ENCODE measurements at places on chromosomes 7 and 10.
A peak's percentile ranks its signal among the peaks of the same experiment; 100 is the strongest.

DNA sequence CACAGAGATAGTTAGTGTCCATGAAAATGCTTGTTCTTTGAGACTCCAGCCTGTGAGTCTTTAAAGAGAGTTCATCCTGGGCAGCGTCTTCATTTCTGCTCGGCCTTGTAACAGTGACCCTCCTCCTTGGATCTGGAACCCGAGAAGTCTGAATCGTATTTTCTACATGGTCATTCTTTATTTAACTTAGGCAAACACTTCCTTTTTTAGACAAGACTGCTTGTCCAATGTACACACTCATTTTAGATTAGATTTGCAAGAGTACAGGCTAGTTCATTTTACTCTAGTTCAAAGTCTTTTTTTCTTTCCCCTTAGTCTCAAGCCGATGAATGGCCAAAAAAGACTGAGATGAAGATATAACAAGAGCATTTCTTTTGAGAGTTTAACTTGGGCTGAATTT is 133.5 kb downstream of the CHN2 start:
- no peak for DNase-seq

GRCh38 chr10:45418849-45419675 is 45.0 kb downstream of the ALOX5 start:
- peak; percentile 57 for DNase-seq

- no peak for DNase-seq
These were observed 37.3 kb downstream of the SHH start for GRCh38 chr7:155774947-155775346.

GRCh38 chr7:81607987-81608386 is 161.9 kb downstream of the HGF start:
- no peak for DNase-seq

- DNase-seq: no peak
These were observed 236.9 kb downstream of the SLC25A13 start for GRCh38 chr7:96084881-96085553.

DNA sequence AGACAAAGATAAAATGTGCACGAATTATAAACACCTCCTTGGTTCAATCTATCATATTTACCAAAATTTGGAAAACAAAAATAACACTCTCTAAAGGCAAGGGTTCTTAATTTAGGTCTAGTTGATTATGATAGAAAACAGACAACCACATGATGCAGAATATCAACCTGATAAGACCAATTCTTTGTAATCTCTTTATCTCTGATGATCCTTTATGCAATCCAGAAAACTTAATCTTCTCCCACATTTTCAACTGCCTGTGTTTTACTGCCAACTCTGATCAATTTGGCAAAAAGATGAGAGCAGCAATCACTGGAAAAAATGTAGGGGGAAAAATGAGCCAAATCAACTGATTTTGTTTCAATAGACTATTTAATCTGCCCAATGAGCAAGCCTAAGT is 148.5 kb downstream of the LRRN3 start:
- no peak for DNase-seq

DNA sequence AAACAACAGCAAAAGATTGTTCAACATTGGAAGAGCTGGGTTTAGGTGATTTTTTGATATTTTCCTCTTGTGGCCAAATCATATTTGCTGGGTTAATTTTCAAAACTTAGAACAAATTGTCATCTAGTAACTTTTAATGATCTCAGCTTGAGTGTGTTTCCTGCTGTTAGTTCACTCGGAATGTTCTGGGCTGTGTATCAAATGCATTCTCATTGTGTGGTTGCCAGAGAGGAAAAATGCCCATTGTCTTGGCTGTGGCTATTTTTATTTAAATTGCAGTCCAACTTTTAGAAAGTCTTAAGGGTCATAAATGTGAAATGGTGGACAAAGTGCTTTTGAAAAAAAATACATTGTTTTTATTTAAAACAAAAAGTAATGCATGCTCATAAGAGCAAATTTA is 542.0 kb downstream of the TNS3 start:
- DNase-seq: no peak

DNA sequence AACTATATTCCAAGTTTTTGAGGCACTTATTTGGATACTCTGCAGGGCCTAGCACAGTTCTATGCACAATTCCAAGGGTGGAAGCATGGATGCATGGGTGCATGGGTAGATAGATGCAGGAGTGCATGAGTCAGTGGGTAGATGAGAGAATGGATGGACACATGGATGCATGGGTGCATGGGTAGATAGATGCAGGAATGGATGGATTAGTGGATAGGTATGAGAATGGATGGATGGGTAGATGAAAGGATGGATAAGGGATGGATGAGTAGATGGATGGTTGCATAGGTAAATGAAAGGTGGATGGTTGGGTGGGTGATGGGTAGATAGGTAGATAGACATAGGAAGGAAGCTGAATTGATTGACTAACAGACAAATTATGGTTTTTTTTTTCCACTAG is 15.6 kb downstream of the PNLIPRP2 start:
- no peak for DNase-seq

DNA sequence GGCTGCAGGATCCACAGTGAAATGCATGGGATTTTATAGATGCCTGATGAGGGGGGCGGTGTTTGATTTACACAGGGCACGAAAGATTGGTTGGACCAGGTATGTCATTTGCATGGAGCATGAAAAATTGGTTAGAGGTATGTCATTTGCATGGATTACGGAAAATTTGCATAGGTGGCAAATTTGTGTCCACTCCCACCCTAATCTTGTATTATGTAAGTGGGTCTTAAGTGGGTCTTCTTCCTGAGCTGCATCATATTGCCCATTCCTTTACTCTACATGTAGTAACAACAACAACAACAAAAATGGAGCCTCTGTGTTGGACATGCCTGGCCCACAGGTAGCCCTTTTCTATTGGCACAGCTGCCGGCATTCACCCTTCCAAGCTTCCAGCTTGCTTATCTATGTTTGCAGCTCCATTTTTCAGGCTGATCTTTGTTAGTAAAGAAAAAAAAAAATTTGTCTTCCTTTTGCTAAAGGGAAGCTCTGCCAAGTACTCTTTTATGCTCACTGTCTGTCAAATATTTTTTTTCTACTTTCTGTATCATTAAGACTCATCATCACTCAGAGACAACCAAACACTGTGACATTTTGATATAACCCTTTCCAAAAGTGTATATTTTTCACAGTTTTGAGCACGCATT is 10.3 kb upstream of the ZNF273 start:
- DNase-seq: no peak

- no peak for DNase-seq
These were observed 3.4 kb upstream of the IL6 start for GRCh38 chr7:22723637-22724036.

- no peak for DNase-seq
These were observed 321.2 kb downstream of the PTPRN2 start for GRCh38 chr7:158266426-158266816.

- no peak for DNase-seq
These were observed 44.0 kb downstream of the CCDC7 start for GRCh38 chr10:32489901-32490300.

GRCh38 chr10:119859420-119860258 is 13.0 kb downstream of the MCMBP start:
- DNase-seq: no peak

GRCh38 chr7:115951547-115951946 is 79.0 kb downstream of the TFEC start:
- DNase-seq: no peak

- DNase-seq: no peak
These were observed 422.2 kb upstream of the MTPN start for GRCh38 chr7:136399385-136399784.

- DNase-seq: no peak
These were observed 28.5 kb downstream of the CYP2W1 start for GRCh38 chr7:1011297-1012003.

- no peak for DNase-seq
These were observed 739 bp upstream of the CCDC186 start for GRCh38 chr10:114174695-114175188.

GRCh38 chr7:132251327-132251659 is 325.0 kb downstream of the PLXNA4 start:
- no peak for DNase-seq

DNA sequence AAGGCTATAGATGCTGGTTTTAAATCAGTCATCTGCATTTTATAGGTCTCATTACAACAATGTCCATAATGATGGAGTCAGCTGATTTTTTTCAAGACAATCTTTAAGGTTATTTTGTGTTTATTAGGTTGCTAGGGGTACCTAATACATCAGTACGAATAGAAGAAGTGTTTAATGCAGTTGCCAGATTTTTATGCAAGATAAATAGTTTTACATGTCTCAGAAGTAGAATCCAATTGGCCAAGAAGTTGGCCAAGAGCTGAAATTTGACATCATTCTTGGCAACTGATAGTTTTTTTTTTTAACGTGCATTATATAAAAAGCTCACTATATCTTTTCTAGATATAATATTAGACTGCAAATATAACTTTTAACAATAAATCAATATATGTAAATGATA is 208.5 kb downstream of the TRIL start:
- no peak for DNase-seq

DNA sequence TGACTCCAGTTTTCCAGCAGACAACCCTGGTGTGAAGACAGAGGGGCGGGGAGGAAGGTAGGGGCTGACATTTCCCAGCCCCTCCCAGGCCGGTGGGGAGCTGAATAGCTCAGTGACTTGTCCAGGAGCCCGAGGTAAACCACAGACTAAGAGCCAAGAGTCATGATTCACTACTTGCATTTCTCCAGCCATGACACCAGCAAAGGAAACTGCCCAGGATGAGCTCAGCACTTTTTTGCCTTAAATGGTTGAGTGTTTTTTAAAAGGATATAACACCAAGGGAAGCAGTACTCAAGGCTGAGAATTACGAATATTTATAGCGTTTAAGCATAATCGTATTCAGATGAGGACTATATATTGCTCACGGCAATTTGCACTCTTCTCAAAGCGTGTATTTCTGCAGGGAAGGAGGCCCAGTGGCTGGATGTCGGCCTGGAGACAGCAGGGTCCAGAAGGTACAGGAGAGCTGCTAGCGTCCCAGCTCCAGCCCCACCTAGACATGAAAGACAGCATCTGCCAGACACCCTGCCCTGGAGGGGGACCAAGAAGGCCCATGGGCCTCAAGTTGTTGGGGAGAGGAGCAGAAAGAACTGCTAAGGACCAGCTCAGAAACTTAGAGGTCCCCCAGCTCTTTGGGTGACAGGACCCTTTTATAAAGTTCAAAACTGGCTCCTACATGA is 141.4 kb downstream of the GRID1 start:
- DNase-seq: no peak

GRCh38 chr10:62095181-62096122 is 173.2 kb downstream of the RTKN2 start:
- DNase-seq: no peak

- DNase-seq: peak; percentile 17
These were observed 562 bp downstream of the TMEM243 start for GRCh38 chr7:87218796-87219544.

DNA sequence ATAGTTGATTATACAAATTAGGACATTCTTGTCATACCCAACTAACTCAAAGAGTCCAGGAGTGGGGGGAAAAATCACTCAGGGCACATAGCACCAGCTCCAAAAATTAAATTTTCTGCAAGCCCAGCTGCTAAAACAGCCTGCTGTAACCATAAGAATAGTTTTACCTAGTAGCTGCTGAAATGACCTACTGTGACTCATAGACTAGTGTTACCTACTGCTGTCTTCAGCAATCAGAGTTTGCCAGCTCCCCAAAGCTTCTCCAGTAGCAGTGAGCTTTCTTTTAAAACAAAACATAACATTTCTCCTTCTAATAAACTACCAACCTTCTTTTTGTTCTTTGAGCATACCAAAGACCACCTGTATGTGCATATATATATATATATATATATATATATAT is 4.2 kb upstream of the ARHGAP12 start:
- no peak for DNase-seq

DNA sequence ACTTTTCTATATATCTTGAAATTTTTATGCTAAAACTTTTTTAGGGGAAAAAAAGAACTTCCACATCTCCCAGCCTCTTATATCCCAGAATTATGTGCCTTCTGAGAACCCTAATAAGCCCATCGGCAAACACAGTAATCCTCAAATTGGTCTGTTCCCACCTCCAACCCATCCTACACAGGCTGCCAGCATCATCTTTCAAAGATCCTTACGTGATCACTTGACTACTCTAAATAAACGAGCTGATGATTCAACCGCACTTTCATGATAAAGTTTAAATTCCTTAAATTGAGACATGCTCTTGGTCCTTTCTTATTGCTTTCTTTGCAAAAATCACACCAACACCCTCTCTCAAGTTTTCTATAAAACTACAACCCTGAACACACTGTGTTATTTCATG is 52.5 kb downstream of the MPP7 start:
- no peak for DNase-seq

- no peak for DNase-seq
These were observed 103.4 kb upstream of the GLI3 start for GRCh38 chr7:42340436-42340835.

GRCh38 chr7:95686109-95686508 is 86.2 kb upstream of the DYNC1I1 start:
- no peak for DNase-seq

DNA sequence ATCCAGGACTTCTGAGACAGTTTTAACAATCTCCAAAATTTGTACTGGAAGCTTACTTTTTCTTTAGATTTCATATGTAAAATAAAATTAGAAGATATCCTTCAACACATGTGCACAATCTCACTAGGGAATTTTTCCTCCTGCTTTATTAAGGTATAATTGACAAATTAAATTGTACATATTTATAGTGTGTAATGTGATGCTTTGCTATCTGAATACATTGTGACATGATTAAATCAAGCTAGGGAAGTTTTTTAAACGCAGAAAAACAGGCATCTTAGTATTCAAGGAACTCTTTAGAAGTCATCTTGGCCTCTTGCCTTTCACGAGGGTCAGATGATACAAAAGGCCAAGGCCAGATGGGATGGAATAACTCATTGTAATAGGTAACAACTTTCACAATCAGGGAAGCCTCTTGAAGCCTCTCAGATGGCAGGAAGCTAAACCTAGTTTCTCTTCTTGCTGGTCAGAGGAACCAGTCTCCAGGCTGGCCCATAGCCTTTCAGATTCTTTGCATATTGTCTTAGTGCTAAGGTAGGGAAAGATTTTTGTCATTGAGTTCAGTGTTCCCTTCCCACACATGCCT is 78.7 kb downstream of the RHOBTB1 start:
- DNase-seq: no peak

GRCh38 chr7:88432301-88432700 is 125.6 kb upstream of the STEAP4 start:
- DNase-seq: no peak

- no peak for DNase-seq
These were observed 9.8 kb upstream of the PARD3 start for GRCh38 chr10:34824870-34825269.

- DNase-seq: no peak
These were observed 180.0 kb downstream of the LRMDA start for GRCh38 chr10:75611172-75611992.

- DNase-seq: no peak
These were observed 643.7 kb downstream of the INHBA start for GRCh38 chr7:41058986-41059741.

GRCh38 chr7:22372863-22373262 is 15.9 kb upstream of the RAPGEF5 start:
- DNase-seq: no peak

GRCh38 chr10:33416691-33417090 is 82.2 kb upstream of the NRP1 start:
- no peak for DNase-seq

GRCh38 chr10:95416973-95417372 is 126.2 kb upstream of the PDLIM1 start:
- DNase-seq: no peak

All from stimulated activated CD8-positive, alpha-beta memory T cell treated with anti-CD3 and anti-CD28 coated beads, Interleukin-7, amount 100 ng/mL, for 4 hours (primary cell).